GM18507 (cell line): ENCODE measurements at places on chromosomes 16 and 17.

DNA sequence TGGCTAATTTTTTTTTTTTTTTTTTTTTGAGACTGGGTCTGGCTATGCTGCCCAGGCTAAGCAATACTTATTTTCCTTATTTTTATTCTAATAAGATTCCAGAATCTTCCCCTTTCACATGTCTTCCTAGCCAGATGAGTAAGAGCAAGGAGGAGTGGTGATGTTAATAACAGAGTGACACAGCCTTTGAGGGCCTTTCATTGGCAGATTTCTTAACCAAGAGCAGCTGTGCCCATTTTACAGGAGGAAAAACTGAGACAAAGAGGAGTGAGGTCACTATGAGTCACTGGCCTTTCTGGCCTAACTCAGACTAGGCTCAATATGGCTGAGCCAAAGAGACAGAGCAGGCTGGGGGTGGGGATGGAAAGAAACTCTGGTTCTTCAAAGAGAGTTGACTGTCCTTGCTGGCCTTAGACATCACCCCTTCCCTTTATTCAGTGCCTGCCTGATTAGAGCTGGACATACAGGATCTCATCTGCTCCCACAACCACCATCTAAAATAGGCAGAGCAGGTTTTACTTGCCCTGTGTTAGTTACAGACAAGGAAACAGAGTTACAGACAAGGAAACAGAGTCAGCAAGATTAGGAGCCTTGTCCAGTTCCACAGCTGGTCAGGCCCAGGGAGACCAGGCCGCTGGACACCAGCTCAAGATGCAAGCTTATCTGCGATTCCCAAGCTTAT is 50.0 kb upstream of the TOB1 start:
- DNase-seq, result no peak

DNA sequence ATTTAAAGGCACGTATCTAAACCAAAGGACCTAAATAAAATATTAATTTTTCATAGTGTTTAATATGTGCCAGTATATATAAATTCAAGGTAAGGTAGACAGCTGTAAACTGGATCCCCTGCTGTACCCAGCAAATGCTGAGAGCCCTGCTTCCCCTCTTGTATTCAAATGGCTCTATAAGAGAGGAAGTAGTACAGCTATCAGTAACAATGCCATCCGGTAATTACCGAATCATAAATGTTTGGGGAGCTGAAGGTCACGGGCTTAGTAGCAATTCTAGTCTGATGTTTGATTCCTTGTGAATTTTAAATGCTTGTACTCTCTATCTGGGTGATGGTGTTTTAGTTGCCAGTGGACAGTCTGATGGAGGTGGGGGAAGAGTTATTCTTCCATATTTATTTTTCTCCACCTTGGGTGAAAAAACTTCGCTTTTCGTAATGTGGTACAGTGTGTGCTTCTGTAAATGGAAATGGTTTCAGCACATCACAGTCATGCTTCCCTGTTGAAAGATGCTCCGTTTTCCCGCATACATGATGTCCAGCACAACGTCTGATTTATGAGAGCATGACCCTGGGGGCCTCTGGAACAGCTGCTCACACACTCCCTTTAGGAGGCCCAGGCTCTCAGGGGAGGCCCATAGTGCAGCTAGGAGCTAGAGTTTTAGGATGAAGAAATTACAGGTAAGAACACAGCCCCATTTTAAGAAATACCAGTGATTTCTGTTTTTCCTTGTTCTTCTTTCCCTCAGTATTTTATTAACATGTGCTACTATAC is 423.9 kb downstream of the WWOX start:
- DNase-seq, result no peak

GRCh38 chr17:35726953-35727460 is 4.4 kb upstream of the RASL10B start:
- no peak for DNase-seq

- DNase-seq, result no peak
These were observed 4.4 kb downstream of the CRLF3 start for GRCh38 chr17:30819971-30820705.
